Heart left ventricle (tissue), 16 donors: ENCODE measurements at places on chromosomes 5 and 9. TPM values are rescaled to one million over a fixed set of nuclear protein-coding genes. Genes with fewer than 3 reads are reported as not detected.

- no peak for DNase-seq
Observed at GRCh38 chr5:133938039-133938821, 30.2 kb downstream of the C5orf15 start.

- no peak for DNase-seq
Observed at GRCh38 chr5:140480310-140481014, 67.0 kb upstream of the EIF4EBP3 start.

- no peak for DNase-seq
Observed at GRCh38 chr9:26013199-26013598, 335.0 kb upstream of the TUSC1 start.

The IFNE gene
- not detected for polyA plus RNA-seq

- DNase-seq = no peak
Observed at GRCh38 chr5:150556859-150557508, 49.1 kb downstream of the NDST1 start.

- no peak for DNase-seq
Observed at GRCh38 chr5:93017849-93018248, 563.2 kb downstream of the NR2F1-AS1 start.

The SPATA31C1 gene
- not detected for polyA plus RNA-seq

DNA sequence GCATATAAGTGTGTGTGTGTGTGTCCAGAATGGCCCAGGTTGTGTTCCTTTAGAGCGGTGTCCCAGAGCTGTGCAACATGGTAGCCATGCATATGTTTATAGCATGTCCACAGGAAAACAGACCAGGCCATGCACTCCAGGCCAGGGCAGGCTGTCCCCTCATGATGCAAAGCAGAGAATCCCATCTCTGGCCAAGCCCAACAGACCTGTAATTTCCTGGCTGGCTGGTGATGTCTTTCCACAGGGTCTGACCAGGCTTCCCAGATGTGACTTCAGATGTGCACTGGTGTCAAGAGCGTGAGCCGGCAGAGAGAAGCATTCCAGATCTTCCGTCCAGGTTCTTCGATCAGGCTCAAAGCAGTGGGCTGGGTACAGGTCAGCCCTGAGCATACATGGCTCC lies 21.1 kb upstream of the TCF7 start:
- no peak for DNase-seq

DNA sequence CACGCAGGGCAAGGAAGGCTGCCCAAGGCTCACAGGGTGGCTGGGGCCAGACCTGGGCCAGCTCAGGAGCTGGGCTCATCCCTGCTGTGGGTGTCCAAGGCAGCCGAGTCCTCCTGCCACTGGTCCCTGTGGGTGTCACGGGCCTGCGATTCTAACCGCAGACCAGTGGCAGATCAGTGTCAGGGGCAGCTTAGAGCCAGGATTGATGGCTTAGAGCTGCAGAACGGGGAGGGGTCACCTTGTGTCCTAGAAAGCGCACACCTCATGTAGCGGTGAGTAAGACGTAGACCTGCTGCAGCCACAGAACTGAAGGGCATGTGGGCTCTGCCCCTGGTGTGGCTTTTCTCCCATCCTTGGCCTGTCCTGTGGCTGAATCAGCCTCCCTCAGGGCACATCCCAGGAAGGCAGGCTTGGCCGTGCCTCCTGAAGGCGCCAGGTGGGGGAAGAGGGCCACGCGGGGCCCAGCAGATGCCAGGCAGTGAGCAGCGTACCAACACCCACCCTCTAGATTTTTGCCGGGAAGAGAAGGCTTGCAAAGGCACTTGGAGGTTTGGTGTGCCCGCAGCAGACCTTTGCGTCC lies 78.3 kb upstream of the FCN2 start:
- no peak for DNase-seq

- peak; percentile 70 for DNase-seq
Observed at GRCh38 chr5:95846554-95847260, 24.2 kb upstream of the GLRX start.

GRCh38 chr5:1748845-1749244 lies 50.8 kb downstream of the MRPL36 start:
- DNase-seq = no peak

The ERP44 gene
- polyA plus RNA-seq = 13.1 TPM

DNA sequence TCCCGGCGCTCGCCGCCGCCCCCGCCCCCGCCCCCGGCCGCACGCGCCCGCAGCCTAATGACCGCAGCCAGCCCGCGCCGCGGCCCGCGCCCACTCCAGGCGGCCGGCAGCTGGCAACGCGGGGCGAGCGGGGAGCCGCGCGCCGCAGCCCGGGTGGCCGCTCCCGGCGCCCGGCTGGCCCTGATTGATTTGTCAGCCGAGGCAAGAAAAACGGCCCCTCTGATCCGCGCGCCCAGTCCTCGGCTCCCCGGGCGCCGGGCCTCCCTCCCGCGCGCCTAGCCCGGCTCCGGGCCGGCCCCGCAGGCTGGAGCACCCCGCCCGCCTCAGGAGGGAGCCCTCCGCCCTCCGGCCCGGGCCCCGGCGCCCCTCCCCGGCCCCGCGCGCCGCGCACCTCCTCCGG lies 11.9 kb upstream of the LHX2 start:
- no peak for DNase-seq

GRCh38 chr9:80076162-80076561 lies 504.4 kb downstream of the TLE4 start:
- no peak for DNase-seq

The PCDHGB3 gene
- polyA plus RNA-seq = 1.7 TPM

The CTNNAL1 gene
- 54.4 TPM for polyA plus RNA-seq

- DNase-seq = no peak
Observed at GRCh38 chr5:39422036-39422606, 2.7 kb downstream of the DAB2 start.

The IFNK gene
- not detected for polyA plus RNA-seq

- no peak for DNase-seq
Observed at GRCh38 chr5:173530547-173530946, 85.9 kb downstream of the BOD1 start.

The HK3 gene
- polyA plus RNA-seq = 4.3 TPM

DNA sequence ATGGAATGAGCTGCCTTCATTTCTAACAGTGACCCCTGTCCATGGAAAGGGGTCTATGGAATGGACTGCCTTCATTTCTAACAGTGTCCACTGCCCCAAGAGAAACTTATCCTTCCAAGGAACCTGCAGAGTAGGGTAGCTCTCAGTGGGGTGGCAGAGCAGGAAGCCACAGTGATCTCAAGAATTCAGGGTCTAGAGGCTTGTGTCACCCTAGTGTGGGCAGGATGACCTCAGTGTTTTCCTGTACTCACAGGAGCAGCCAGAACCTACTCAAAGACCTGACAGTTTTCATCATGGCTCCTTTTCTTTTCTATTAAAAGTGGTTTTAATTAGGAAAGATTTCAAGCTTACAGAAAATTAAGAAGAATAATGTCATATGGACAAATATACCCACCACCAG lies 27.5 kb downstream of the SEC61B start:
- DNase-seq = no peak

DNA sequence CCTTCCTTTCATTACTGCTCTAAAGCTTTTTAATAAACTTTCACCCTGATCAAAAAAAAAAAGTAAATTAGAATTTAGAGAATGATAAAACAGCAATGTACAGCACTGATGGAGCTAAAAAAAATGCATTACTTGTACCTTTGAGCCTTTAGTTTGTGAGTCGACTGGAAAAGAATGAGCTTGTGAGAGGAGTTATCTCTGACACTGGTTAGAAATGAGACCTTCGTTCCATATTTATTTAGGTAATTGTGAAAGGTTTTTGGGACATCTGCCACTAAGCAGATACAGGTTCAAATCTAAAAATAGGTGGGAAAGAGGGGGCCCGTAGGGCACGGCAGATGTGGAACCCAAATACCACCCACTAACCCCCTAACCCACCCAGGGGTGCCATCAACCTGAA lies 376.8 kb downstream of the ICE1 start:
- no peak for DNase-seq

- no peak for DNase-seq
Observed at GRCh38 chr9:17928228-17928627, 349.4 kb downstream of the SH3GL2 start.

DNA sequence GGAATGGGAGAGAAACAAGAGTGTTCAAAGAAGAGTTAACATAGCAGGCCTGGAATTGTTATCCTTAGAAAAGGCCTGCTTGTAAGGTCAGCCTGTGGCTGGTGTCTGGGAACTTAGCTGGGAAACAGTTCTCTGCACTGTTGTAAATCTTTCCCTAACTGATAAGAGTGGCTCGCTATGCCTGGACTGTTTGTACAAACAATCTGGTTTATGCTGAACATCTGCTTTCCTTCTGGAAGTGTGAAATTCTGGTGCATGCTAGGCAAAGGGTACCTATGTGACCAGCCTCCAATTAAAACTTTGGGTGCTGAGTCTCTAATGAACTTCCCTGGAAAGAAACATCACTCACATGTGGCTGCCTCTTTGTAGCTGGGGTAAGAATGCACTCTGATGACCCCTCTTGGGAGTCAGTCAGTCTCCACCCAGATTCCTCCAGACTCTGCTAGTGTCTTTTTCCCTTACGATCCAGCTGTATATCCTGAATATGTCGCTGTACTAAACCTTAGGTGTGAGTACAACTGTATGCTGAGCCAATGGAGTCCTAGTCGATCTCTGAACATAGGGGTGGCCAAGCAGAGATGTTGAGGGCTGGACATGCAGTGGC lies 16.5 kb downstream of the SPARC start:
- no peak for DNase-seq

DNA sequence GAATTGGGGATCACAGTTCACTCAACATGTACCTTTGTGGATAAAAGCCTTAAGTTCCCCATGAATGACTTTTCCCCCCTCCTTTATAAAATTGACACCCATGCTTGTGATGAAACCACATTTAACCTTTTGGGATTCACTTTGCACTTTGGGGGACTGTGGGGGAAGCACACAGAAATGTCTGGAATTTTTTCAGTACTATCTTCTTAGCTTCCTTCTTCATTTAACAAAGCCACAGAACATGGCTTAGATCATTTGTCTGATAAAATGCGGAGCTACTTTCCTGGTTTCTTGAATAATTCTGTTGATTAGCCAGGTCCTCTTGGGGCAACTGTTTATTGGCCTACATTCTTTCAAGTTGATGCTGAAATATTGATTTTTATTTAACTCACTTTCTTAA lies 29.9 kb downstream of the TNFSF15 start:
- no peak for DNase-seq

DNA sequence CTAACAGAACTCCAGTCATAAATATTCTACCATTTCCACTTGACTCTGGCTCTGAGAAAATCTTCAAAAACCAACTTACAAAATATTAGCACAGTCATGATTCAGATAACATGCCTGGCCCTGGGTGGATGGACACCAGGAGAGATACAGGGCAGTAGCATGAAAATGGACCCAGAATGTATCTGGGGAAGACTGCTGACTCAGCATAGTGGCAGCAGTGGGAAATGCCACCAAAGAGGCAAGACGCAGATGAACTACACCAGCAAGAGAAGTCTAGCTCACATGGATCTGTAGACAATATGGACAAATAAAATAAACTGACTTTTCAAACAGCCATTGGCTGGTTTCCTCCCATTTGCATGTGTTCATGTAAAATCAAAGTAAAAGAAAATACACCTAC lies 359.8 kb downstream of the SEMA5A start:
- DNase-seq = no peak

- DNase-seq = no peak
Observed at GRCh38 chr9:5448016-5448415, 2.3 kb upstream of the CD274 start.

The SPATA31A7 gene
- polyA plus RNA-seq = not detected

DNA sequence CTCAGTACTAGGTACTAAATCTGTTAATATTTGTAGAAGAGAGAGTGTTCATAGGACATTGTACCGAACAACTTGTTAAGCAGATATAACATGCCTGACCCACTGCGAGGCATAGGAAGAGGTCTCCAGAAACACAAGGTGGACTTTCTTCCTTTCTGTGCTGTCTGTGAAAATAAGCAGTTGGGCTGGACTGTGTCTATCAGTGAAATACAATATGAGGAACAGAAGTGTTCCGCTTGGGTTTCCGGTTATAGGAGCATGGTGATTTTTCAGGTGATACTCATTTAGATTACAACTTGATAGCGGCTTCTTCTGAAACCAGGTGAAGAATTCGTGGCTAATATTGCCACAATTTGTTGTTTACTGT lies 60.9 kb upstream of the TLR4 start:
- DNase-seq = no peak

GRCh38 chr5:139524940-139525585 lies 36.1 kb upstream of the UBE2D2 start:
- DNase-seq = no peak

The SLC1A1 gene
- 1.0 TPM for polyA plus RNA-seq

DNA sequence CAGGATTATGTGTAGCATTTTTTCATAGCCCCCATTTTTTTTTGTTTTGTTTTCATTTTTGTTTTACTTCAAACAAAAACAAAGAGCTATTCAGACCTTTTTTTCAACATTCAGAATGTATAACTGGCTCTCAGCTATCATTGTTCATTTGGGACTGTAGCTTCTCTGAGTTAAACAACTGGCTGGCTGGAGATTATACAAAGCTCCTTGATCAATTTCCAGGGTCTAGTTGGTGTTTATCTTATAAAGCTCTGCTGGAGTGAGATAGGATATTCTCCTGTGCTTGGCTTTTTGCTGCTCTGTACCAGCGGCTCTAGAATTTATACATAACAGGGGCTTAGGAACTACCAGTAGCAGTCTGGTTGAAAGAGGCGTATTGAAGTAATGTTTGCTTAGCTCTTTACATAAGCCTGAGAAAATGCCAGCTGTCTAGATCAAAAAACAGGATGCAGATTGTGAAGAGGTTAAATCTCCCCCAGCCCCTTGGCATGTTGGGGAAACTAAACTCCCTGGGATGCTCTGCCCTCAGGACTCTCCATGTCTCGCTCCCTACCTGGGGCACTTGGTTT lies 15.2 kb downstream of the GARNL3 start:
- DNase-seq = no peak

The C5orf58 gene
- not detected for polyA plus RNA-seq

GRCh38 chr9:132647806-132648205 lies 22.0 kb downstream of the DDX31 start:
- DNase-seq = no peak

The TMEM250 gene
- polyA plus RNA-seq = 37.0 TPM

The SCAI gene
- polyA plus RNA-seq = 1.6 TPM

- DNase-seq = no peak
Observed at GRCh38 chr5:154166901-154167791, 23.4 kb upstream of the GALNT10 start.

The PCDHA13 gene
- polyA plus RNA-seq = not detected

The FAM169A gene
- 0.88 TPM for polyA plus RNA-seq

GRCh38 chr5:170307575-170308465 lies 10.2 kb upstream of the LCP2 start:
- DNase-seq = peak; percentile 92

The IL4 gene
- polyA plus RNA-seq = not detected

GRCh38 chr5:120817044-120817985 lies 353.2 kb downstream of the PRR16 start:
- no peak for DNase-seq

The ARL14EPL gene
- polyA plus RNA-seq = not detected

The HMCN2 gene
- polyA plus RNA-seq = 4.4 TPM

GRCh38 chr9:76891874-76892273 lies 14.0 kb downstream of the PRUNE2 start:
- no peak for DNase-seq

DNA sequence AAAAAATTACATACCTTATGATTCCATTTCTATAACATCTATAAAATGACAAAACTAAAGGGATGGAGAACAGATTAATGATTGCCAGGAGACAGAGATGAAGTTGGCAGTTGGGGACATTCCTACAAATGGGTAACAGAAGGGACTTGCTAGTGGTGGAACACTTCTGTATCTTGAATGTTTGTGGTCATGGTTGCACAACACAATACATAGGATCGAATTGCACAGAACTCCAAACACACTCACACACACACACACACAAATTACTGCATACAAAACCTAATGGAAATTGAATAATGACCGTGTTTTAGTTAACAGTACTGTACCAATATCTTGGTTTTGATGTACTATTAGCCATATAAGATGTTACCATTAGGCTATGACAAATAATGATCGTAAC lies 330.7 kb upstream of the POU5F2 start:
- DNase-seq = no peak
